Activated CD4-positive, alpha-beta T cell treated with anti-CD3 and anti-CD28 coated beads, Interleukin-2, amount 50 U/mL, for 4 hours (primary cell): ENCODE measurements at places on chromosomes 6 and 20.

DNA sequence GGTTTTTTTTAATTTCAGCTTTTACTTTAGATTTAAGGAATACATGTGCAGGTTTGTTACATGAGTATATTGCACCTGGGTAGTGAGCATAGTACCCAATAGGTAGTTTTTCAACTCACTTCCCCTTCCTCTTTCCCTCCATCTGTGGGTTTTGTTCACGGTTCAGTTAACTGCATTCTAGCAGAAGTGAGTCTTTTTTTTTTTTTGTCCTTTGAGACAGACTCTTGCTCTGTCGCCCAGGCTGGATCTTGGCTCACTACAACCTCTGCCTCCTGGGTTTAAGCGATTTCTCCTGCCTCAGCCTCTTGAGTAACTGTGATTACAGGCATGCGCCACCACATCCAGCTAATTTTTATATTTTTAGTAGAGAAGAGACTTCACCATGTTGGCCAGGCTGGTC lies 8.7 kb downstream of the UBR2 start:
- no peak for DNase-seq

- no peak for DNase-seq
Measured at GRCh38 chr6:44456070-44456965, 68.8 kb downstream of the CDC5L start.

- no peak for DNase-seq
Measured at GRCh38 chr20:43293068-43293786, 103.5 kb upstream of the PTPRT start.

DNA sequence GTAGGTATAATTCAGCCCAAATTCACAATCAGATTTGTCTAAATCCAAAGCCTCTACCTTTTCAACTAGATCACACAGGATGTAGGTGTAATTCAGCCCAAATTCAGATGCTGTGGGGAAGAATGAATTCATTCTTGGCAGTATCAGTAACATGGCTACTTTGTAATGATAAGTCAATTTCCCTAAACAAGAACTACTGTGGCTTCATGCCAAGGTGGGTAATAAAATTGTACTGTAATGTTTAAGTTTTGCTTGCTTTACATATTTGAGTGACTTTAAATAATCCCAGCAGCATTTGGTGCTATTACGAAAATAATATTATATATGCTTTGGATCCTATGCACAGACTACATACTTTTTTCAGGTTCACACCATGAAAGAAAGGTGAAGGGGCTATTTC lies 239.1 kb downstream of the HDGFL1 start:
- no peak for DNase-seq

GRCh38 chr20:10259166-10259565 lies 40.5 kb downstream of the SNAP25 start:
- DNase-seq = no peak

GRCh38 chr6:89681983-89682564 lies 43.5 kb upstream of the LYRM2 start:
- DNase-seq = no peak

- no peak for DNase-seq
Measured at GRCh38 chr6:45148278-45148677, 179.9 kb upstream of the RUNX2 start.

- no peak for DNase-seq
Measured at GRCh38 chr20:23493172-23493772, 2.4 kb downstream of the CST8 start.

DNA sequence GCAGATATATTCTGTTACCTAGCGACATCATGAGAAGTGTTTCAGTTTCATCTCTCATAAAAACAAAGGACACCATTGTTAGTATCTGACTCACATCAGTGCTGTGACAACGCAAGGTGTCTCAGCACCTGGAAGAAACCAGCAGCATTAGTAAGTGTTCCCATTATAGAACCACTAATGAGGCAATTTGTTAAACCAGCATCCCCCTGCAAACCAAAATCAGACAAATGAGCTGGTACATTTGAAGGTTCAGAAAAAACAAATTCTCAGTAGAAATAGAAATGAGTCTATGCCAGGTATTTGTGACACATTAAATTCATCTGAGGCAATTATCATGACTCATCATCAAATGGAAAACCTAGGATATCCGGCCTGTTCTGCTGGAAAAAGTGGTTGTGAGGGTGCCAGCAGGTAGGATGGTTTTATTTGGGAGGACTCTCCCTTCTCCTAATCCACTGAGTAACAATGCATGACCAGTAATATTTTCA lies 151.7 kb downstream of the TMEM200A start:
- DNase-seq = no peak

GRCh38 chr20:61633004-61633403 lies 380.9 kb downstream of the CDH4 start:
- DNase-seq = no peak

GRCh38 chr20:2899243-2899642 lies 26.0 kb downstream of the PTPRA start:
- no peak for DNase-seq

GRCh38 chr6:363909-364308 lies 27.6 kb upstream of the IRF4 start:
- no peak for DNase-seq

- no peak for DNase-seq
Measured at GRCh38 chr20:41027366-41027765, 1.3 kb upstream of the TOP1 start.

DNA sequence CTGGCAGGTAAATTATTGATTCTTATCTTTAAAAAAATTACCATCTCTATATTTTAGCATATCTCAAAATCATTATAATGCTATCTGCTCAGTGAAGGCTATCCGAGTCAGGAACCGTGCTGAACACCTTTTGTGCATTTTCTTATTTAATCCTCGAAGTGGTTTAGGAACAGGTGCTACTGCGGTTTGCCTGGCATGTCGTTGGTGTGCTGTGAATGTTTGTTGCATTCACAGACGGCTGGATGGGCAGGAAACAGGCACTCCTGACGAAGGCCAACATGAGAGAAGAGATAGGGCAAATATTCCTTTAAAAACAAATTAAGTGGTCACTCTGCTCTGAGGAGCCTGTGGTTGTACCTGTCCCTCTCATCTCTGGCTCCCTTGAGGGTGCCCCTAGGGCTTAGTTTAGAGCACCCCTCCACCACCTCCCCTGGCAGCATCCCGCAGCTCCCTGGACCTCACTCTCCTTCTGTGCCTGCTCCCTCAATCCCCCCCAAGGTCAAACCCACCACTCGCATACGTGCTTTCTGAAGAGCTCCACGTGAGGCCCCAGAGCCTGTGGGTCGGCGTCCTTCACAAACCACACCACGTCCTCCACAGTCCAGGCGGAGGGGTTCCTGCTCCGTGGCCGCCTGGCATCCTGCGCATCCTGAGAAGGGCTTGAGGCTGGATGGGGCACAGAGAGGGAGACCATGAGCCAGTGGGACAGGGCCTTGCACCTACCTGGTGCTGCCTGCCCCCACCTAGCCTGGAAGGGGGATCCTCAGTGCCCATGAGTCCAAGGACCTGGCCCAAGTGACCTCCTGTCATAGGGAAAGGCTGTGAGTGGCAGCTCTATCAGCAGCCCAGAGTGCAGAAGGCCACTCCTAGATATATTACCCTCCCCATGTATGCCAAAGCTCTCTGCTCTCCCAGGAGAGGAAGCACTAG lies 116.5 kb downstream of the SCML4 start:
- DNase-seq = no peak

GRCh38 chr6:129852257-129852858 lies 8.8 kb downstream of the TMEM244 start:
- no peak for DNase-seq

- DNase-seq = peak; percentile 79
Measured at GRCh38 chr6:2634139-2634964, 116.4 kb downstream of the MYLK4 start.

GRCh38 chr20:49385465-49385864 lies 97.0 kb downstream of the KCNB1 start:
- DNase-seq = no peak

DNA sequence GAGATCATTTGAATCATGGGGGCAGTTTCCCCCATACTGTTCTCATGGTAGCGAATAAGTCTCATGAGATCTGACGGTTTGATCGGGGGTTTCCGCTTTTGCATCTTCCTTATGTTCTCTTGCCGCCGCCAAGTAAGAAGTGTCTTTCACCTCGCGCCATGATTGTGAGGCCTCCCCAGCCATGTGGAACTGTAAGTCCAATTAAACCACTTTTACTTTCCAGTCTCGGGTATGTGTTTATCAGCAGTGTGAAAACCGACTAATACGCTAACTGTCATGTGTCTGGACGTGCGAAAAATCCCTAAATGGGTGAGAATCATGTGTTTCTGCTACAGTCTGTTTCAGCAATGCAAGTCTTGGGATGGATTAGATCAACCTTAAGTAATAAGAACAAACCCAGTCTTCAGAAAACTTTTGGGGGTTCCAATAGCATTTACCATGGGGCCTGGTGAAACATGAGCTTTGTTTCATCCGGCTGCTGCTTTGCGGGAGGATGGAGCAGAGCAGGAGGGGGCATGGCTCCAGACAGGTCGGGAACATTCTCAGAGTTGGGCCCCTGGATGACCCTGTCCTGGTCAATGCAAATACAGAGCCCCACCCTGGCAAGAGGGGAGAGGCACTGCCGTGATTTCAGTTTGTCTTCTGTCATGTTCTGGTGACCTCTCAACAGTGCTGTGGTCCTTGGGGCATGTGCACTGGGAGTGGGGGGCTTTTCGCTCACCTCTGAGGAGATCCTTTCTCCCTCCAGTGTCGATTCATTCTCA lies 41.5 kb downstream of the CTCFL start:
- DNase-seq = no peak

GRCh38 chr6:27133281-27134227 lies 113.9 kb upstream of the PRSS16 start:
- peak; percentile 59 for DNase-seq

DNA sequence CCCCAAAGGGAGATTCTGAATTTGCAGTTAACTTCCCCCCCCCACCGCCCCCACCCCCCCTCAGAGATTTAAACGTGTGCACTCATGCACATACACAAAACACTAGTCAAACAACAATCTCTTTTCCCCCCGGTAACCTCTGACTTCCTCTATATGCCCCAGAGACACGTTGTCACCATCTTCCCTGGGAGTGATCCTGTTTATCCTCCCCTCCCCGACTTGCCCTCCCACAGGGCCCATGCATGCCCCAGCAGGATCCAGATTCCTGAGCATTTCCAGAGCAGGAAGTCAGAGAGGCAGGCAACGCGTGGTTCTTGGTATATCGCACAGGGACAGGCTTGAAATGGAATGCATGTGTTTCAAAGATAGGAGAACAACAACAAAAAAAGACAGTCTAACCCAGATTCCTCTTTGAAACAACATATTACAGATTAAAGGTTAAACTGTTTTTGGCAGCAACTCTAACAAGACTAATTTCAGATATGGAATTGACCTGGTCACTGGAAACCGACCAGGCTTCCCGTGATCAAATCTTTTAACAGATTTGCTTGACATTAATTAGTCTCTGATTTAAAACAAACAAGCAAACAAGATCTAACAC lies 1.3 kb downstream of the BLCAP start:
- DNase-seq = no peak

DNA sequence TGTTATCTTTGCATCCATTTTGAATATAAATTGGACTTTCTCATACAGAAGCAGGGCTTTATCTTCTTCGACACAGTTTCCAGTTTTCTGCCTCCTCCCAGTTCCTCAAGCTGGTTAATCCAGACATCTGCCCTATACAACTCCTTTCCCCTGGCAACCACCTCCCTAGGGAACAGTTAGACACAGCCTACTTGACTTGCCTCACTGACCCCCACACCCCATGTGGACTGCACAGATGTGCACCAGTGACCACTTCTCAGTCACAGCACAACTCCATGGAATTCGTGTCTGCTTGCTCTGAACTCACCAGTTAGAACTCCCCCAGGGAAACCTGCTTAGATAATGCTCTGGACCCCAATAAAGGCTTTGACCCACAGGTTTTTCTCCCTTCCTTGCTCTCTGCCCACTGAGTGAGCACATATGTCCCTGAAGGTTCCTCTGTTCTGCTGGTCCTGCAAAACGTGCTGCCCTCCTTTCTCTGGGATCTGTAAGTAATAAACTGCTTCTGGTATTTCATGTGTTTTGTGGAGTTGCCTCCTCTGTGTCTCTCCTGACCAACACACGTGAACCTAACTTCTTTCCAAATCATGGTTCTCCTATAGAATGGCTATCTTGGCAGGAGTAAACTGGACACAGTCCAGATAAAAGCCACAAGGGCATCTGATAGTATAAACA lies 351.2 kb downstream of the CD83 start:
- DNase-seq = no peak

DNA sequence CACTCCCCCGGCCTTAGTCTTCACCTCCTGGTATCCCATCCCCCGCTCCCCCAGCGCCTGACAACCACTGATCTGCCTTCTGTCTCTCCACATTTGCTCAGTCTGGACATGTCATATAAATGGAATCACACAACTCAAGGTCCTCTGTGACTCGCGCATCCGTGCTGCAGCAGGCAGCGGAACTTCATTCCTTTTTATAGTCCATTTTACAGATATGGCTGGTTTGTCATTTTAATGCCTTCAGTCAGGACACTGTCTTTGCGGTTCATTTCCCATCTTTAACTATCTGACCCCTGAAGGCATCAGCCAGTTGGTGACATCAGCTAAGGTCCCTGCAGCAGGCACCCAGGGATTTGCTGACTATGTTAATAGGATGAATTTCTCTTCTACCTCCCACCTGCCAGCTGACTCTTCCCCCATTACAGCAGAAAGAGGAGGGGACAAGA lies 125.7 kb downstream of the ZMYND8 start:
- DNase-seq = no peak

DNA sequence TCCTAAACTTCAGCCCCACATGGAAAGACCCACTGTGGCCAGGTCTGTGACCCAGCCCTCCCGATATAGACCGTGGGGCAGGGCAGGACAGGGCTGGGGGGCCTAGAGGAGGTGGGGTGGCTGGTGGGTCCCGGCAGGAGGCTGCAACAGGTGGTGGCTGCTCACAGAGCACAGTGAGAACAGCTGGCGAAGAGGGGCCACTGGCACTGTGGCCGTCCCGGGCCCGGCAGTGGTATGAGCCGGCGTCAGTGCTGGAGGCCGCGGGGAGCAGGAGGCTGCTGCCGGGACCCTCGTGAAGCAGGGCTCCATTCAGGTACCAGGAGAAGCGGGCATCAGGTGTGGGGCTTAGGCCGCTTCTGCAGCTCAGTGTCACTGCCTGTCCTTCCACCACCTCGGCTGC lies 13.4 kb downstream of the SIGLEC1 start:
- DNase-seq = no peak

- no peak for DNase-seq
Measured at GRCh38 chr20:24963672-24964505, 14.8 kb downstream of the CST7 start.
